ENCODE measurements at places on chromosomes 7 and 10. TPM values are rescaled to one million over a fixed set of nuclear protein-coding genes. Genes with fewer than 3 reads are reported as not detected.

MEIG1 gene
- 2.2 TPM for polyA plus RNA-seq

AKR1C8 gene
- polyA plus RNA-seq, result 0.49 TPM

NKX2-3 gene
- not detected for polyA plus RNA-seq

H2BK1 gene
- not detected for polyA plus RNA-seq

BTBD16 gene
- 1.3 TPM for polyA plus RNA-seq

UNCX gene
- 7.5 TPM for polyA plus RNA-seq

SPAG6 gene
- polyA plus RNA-seq, result 2.2 TPM

MYO3A gene
- polyA plus RNA-seq, result 9.7 TPM

NEBL gene
- polyA plus RNA-seq, result 74.8 TPM

PLXNA4 gene
- 14.2 TPM for polyA plus RNA-seq

TEX36 gene
- not detected for polyA plus RNA-seq

HOXA2 gene
- polyA plus RNA-seq, result 11.0 TPM

SND1 gene
- 135 TPM for polyA plus RNA-seq

ZNF727 gene
- not detected for polyA plus RNA-seq

SEMA3D gene
- polyA plus RNA-seq, result 47.6 TPM

PRPS1L1 gene
- polyA plus RNA-seq, result 0.20 TPM

Data from renal pelvis (tissue), 12 donors.